Germinal center (tissue), 1 donor: ENCODE measurements at places on chromosomes 3 and 15.

DNA sequence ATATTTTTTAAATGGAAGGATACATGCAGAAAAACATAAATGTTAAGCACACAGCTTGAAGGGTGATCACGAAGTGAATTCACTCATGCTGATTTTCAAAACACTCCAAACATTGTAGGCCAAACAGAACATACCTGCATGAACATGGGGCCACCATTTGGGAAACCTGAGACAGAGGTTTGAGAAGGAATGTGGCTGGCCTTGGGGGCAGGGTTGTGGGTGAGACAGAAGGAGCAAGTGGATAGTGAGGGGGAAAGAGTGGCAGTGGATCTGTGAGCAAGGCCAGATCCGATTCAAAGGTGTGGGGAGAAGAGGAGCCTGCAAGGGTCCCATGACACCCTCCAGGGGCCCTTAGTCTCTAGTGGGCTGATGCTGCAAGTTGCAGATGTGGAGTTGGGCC lies 94.9 kb downstream of the HMG20A start:
- DNase-seq: no peak

- no peak for DNase-seq
Observed at GRCh38 chr3:139354661-139355060, 10.8 kb downstream of the MRPS22 start.

DNA sequence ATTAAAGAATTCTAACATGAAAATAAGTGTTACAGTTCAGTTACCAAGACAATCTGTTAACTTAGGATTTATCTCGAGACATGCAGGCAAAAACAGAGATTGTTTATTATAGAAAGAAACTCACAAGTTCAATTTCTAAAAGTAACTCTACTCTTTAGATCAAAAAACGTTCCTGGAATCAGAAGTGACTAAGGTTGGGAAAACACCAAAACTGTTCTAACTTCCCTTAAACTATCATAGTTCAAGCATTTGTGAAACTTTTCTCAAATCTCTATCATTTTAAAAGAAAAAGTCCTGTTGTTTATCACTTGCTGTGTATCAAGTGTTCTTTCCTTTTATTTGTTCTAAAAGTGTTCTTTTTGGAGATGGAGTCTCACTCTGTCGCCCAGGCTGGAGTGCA lies 8.7 kb downstream of the WDR82 start:
- DNase-seq: no peak

- DNase-seq: no peak
Observed at GRCh38 chr3:75329476-75330097, 334.5 kb upstream of the FRG2C start.

DNA sequence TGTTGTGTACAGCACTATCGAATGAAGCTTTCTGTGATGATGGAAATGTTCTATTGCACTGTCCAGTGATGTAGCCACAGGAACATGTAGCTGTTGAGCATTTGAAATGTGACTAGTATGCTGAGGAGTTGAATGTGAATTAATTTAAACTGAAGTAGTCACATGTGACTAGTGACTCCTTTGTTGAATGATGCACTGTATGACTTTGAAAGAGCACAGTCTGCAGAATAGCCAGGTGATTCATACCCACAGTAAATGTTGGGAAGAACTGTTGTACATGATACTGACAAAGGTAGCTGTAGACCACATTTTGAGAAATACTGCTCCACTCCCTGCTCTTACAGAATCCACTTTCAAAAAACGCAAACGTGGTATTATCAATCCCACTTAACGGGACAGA lies 34.0 kb upstream of the ACTL6A start:
- no peak for DNase-seq

DNA sequence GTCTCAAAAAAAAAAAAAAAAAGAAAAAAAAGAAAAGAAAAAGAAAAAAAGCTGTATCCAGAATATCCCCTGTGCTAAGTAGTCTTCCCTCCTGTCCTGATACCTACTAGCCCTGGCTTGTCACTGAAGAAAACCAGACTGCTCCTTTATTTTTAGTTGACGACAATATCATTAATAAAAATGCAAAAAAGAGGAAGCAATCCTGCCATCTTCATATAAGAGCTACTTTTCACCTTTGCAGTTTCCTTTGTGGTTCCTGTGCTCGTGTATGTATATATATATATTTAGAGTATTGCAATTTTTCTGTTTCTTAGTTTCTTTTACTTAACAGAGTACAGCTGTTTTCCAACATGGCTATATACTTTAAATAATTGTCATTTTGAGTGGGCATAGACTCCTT lies 13.6 kb downstream of the C3orf20 start:
- DNase-seq: no peak

GRCh38 chr3:171797873-171798272 lies 12.4 kb downstream of the PLD1 start:
- DNase-seq: no peak

- DNase-seq: no peak
Observed at GRCh38 chr3:70818145-70818544, 505.7 kb upstream of the MDFIC2 start.

DNA sequence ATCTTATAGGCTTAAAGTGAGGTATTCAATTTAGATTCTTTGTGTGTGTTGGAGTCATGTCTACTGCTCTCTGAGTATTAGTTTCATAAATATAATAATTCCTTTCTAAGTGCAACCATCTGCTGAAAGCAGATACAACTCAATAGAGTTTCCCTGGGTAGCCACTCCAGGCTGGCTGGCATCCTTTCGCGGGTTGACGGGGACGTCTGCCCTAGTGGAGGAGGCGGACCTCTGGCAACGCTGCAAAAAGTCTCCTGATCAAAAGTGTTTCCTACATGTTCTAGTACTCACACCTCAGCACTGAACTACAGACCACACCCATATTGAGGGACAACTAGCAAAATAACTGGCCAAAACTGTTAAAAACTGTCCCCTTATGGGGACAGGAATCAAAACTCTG lies 2.5 kb downstream of the MOBP start:
- DNase-seq: no peak

- DNase-seq: no peak
Observed at GRCh38 chr3:59425942-59426341, 376.1 kb upstream of the CFAP20DC start.

GRCh38 chr3:13008155-13008995 lies 64.9 kb downstream of the IQSEC1 start:
- DNase-seq: no peak

GRCh38 chr15:80929689-80930088 lies 59.9 kb downstream of the MESD start:
- DNase-seq: no peak

- no peak for DNase-seq
Observed at GRCh38 chr3:73624821-73625665, at the start of gene PDZRN3. Gene PDZRN3 (minus strand): TSS chr3:73624941.

DNA sequence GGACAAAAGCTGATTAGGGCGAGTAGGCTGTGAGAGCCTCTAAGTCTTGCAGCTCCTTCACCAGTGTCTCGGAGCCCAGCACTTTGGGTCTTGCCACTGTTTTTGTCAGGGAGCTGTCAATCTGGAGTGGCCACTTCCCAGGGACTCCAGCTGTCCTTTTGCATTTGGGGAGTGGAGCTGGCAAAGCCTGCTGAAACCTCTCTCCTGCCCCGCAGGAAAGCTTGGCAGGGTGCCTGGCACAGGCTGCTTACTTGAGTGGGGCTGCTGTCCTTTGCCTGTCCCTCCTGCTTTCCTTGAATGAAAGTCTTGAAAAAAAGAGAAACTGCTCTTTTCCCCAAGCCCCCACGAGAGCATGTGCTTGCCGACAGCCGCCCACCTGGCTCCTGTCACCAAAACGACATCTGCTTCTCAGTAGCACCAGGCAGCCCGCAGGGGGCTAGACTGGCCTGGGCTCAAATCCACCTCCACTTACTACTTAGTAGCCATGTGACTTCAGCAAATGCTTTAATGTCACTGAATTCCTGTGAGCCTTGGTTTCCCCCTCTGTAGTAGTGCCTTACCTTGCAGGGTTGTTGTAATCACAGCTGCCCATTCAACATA lies 13.7 kb downstream of the USP13 start:
- DNase-seq: no peak

DNA sequence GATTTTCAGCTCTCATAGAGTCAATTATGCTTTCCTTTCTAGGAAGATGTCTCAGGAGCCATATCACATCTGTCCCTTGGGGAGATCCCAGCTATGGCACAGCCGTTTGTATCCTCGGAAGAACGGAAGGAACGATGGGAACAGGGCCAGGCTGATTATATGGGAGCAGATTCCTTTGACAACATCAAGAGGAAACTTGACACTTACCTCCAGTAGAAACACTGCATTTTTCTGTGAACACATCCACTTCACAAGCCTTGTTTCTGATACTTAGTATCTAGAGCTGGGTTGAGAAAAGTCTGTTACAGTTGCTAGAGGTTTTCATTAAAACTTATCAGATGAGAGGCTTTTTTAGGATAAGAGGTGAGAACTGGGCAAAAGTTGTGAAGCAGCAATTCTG lies 35.4 kb downstream of the GYG1 start:
- no peak for DNase-seq

DNA sequence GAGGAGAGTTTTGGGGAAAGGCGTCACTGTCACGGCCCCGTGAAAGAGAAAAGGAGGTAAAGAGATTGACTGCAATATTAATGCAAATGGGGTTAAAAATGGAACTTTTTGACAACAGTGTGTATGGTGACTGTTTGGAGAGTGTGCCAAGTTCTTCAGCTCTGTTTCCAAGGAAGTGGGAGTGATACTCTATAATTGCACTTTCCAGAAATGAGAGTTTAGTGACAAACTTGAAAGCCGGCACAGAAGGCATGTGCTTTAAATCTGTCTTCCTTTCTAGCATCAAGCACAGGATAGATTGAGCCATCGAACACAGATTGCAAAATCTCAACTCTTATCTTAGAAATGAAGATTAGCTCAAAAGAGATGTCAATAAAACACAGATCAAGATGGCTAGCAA lies 51.9 kb upstream of the SNRPA1 start:
- no peak for DNase-seq

DNA sequence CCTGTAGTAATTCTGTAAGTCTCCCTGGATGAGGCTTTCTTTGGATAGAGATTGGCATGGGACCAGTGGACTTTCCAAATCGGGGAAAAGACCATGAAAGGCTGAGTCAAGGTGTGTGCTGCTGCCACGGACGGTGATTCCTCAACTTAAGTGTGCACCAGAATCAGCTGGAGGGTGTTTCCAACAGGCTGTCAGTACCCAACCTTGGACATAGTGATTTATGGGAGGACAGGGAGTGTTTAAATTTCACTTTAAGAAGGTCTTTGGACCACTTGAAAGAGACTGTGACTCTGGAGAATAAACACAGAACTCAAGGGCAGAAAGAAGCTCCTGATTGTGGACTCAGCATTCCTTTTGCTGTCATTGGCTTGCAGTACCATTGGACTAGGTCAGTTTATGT lies 20.4 kb upstream of the CHST2 start:
- DNase-seq: no peak

DNA sequence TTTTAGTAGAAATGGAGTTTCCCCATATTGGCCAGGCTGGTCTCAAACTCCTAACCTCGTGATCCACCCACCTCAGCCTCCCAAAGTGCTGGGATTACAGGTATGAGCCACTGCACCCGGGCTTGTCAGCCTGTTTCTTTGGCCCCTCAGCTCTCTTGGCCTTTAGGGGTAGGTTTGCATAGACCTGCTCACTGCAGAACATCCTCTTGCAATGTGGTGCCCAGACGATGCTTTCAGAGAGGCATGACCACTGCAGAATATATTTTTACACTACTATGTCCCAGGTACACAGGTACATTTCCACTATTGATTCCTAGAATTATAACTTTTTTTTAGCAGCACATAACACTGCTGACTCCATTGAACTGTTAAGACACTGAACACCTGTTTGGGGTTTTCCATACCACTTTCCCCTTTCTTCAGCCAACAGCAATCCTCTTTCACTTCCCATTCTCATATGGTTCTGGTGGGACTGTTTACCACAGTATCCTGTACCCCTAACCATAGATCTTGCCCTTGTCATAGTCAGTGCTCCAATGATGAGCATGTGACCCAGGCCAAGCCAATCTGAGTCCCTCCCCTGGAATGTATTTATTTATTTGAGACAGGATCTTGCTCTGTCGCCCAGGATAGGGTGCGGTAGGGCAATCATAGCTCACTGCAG lies 21.1 kb downstream of the CCDC32 start:
- peak; percentile 60 for DNase-seq

GRCh38 chr15:33014586-33014985 lies 179.9 kb downstream of the FMN1 start:
- DNase-seq: no peak

DNA sequence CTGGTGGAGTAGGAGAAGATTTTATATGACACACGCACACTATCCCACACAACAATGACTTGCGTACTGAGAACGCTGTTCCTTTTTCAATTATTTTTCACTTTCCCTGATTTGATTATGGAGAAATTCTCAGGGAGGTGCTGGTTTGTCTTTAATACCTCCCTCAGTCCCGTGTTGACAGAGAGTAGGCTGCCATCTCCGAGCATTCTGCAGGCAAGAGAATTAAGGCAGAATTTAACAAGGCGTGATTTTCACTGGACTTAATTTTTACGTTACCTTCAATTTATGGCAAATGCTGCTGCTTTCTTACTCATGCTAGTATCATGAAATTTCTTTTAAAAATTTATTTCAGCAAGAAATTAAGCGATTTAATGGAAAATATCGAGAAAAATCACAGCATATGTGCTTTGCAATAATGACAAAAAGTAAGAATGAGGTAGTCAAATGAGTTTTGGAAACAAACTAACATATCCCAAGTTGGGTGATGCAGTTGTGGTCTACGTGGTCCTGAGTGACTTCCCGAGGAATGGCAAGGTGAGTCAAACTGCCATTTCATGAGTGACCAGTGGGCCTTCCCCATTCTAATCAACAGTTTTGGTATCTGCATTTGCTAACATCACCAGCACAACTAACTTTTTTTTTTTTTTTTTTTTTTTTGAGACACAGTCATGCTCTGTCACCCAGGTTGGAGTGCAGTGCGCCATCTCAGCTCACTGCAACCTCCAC lies 16.9 kb downstream of the DNASE1L3 start:
- DNase-seq: no peak

GRCh38 chr3:117622171-117622841 lies 912.7 kb downstream of the TUSC7 start:
- no peak for DNase-seq

- no peak for DNase-seq
Observed at GRCh38 chr3:66410976-66411375, 89.8 kb downstream of the LRIG1 start.

GRCh38 chr15:73906346-73907034 lies 19.8 kb upstream of the LOXL1 start:
- DNase-seq: no peak

GRCh38 chr3:71998995-71999673 lies 214.2 kb upstream of the PROK2 start:
- DNase-seq: no peak

DNA sequence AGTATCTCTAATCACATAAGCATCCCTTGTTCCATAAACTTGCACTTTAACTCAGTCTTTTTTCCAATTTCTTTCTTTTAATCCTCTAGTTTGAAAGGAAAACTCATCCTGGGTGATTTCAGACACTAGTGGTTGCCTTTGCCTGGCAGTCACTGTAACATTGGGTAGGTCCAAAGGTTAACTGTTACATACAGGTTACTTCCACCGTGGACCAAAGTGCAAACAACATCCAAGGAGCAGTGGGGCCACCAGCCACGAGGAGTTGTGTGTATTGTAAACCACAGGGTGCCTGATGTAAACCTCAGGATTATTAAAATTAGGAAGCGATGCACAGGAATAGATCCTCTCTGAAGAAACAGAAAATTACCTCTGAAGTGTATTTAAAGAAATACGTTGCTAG lies 75.0 kb downstream of the HCN4 start:
- no peak for DNase-seq
